ENCODE measurements at places on chromosomes 2 and 18.

DNA sequence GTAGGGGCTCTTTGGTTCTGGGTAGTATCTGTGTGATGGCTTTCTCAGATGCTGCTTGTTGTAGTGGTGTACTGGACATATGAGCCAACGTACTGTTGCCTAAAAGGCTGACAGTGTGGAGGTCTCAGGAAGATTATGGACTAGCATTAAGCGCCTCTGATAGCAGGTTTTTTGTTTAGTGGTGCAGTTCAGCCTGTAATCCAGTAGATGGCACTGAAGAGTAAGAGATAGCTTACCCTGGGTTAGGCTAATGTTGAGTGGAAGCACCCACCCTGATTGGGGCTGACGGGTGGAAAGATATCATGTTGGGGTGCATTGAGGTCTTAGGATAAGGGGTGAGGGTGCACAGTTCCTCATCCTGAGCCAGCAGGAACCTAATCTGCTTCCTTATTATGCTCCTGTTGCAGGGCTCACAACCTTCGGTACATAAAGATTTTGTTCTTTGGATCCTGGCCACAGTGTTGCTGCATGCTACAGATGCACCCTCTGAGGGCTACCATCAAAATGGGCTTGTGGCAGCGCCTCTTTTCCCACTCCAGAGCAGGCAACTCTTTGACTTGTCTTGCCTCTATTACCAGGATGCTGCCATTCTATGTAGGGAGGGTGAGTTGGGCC lies 79.6 kb downstream of the MSTN start:
- no peak for DNase-seq

DNA sequence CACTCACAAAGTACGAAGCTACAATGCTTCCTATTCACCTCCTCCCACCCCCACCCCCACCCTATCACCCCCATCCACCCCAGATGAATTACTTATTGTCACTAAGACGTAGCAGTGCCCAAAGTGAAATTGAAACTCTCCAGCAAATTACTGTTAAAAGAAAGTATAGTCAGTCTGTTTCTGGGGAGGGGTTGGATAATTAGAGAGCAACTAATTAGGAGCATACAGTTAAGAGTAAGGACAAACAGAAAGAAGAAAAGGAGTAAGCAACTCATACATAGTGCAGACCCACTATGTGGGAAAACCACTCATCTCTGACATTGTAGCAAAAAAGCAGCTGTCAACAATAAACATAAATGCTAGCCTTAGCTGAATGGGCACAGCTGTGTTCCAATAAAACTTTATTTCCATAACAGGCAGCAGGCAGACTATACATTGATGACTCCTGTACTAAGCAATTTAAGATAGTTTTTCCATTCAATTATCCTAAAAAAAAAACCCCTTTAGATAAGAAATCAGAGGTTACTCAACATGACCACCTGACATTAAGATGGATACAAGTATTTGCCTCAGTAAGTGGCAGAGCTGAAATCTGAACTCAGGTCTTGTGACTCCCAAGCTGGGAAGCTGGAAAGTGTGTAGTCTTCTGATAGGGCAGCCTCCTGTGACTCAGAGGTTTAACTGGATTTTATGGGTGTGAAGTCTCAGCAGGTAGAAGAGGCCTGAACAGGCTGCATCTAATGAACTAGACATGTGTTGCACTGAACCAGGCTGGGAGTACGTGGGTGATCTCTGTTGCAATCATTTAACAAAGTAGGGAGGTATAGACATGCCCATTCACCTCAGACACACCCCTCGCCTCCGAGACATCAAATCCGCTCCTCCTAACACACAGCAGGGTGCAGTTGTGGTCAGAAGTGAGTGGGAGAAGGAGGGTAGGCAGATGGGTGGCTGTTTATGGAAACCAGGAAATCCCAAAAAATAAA lies 171.8 kb upstream of the KLF7 start:
- no peak for DNase-seq

DNA sequence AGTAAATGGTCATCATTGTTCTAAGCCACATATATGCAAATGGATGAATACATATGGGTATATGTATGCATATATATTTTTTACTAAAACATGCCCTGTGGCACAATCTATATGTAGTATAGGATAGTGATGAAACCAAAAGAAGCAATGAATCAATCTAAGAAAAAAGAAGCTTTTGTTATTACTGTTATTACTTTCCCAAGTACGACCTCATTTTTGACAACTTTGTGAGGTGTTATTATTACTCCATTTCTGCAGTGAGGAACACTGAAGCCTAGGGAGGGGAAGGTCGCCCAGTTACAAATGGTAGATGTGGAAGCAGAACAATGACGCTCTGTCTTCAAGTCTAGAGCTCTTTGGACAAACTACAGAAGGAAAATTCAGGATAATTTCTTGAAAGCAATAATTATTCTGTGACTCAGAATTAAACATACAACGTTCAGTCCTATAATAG lies 38.3 kb downstream of the STAT4 start:
- no peak for DNase-seq

DNA sequence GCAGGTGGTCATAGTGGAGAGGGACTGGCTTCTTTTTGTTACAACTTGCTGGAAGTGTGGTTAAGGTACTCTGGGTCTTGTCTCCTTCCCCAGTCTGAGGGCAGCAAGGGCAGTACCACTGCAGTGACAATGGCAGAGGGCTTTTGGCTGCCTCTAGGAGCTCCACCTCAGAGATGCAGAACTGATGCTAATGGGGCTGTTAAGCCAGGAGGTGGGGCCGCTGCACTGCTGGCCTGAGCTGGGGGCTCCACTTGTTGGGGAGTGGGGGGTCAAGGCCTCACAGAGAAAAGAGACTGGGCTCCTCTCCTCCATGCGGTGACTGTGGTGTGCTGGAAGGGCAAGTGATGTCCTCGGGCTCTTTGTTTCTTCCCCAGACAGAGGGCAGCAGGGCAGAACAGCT lies 135.7 kb downstream of the DSEL start:
- DNase-seq: no peak

GRCh38 chr18:27922780-27923179 lies 254.2 kb downstream of the CDH2 start:
- DNase-seq: no peak

GRCh38 chr2:164430166-164430783 lies 191.0 kb downstream of the GRB14 start:
- no peak for DNase-seq

- DNase-seq: no peak
Measured at GRCh38 chr2:107553539-107553938, 273.2 kb upstream of the RGPD4 start.

Data from activated CD4-positive, alpha-beta T cell treated with anti-CD3 and anti-CD28 coated beads for 1 hour (primary cell).